Islet precursor cell (in vitro differentiated cells): ENCODE measurements at places on chromosomes 1 and 21.

DNA sequence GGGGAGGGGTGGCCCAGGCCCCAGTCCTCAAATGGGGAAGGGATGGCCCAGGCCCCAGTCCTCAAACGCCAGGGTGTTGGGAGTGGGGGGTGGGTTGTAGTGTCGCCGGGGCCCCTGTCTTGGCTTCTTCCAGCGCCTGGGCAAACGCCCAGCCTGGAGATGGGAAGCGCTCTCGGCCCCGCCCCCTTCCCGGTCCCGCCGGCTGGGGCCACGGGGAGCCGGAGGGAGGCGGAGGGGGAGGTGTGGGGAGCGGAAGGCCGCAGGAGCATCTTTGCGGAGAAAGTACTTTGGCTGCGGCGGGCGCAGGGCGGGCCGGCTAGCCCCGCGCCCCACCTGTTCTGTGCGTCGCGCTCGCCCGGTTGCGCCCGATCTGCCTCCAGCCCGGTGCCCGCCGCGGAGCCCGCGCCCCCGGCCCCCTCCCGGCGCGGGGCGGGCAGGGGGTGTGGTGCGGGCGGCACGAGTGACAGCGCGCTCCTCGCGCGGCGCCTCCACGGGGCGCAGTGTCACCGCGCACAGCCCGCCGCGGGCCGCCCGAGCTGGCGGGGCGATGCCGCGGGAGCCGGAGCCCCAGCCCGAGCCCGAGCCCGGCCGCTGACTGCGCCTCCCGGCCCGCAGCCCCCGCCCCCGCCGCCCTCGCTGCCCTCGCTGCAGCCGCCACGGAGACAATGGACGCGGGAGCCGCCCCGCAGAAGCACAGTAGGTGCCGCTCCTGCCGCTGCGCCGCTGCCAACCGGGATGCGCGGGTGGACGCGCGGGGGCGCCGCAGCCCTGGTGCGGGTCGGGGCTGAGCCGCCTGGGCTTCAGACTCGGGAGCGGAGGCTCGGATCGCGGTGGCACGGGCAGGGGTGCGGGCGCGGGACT lies 31.1 kb upstream of the PEX10 start:
- DNase-seq = no peak

GRCh38 chr1:101965341-101965740 lies 31.4 kb downstream of the OLFM3 start:
- no peak for DNase-seq

- DNase-seq = no peak
These were observed 2.0 kb upstream of the ANGEL2 start for GRCh38 chr1:213017447-213018273.

GRCh38 chr1:246773213-246773641 lies 49.0 kb downstream of the SCCPDH start:
- no peak for DNase-seq

GRCh38 chr1:174218983-174219382 lies 59.7 kb downstream of the RABGAP1L start:
- DNase-seq = no peak

DNA sequence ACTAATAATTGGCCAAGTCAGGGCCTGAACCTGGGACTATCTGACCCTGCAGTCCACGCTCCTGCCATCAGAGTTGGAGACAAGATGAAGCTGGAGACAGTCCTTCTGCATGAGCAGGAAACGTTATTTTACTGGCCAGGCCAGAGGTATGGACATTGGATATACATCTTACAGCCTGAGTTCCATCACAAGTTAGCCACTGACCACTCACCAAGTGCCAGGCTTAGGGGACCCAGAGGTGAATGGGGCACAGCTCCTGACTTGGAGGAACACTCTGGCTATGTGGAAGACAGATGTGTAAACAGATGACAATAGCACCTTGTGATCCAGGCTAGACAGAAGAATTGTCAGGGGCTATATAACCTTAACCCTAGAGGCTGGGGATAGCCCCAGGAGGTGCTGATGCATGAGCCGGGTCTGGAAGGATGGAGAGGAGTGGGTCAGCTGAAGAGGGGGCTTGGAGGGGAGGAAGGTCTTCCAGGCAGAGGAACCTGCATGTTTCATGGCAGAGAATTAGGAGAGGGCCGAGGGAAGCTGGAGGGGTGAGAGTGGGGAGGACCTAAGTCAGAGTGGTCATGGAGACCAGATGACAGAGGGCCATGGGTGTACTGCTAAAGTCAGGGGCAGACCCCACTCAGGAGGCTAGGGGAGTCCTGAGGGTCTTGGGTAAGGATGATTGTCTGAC lies 52.5 kb upstream of the DMRTB1 start:
- DNase-seq = peak; percentile 50

DNA sequence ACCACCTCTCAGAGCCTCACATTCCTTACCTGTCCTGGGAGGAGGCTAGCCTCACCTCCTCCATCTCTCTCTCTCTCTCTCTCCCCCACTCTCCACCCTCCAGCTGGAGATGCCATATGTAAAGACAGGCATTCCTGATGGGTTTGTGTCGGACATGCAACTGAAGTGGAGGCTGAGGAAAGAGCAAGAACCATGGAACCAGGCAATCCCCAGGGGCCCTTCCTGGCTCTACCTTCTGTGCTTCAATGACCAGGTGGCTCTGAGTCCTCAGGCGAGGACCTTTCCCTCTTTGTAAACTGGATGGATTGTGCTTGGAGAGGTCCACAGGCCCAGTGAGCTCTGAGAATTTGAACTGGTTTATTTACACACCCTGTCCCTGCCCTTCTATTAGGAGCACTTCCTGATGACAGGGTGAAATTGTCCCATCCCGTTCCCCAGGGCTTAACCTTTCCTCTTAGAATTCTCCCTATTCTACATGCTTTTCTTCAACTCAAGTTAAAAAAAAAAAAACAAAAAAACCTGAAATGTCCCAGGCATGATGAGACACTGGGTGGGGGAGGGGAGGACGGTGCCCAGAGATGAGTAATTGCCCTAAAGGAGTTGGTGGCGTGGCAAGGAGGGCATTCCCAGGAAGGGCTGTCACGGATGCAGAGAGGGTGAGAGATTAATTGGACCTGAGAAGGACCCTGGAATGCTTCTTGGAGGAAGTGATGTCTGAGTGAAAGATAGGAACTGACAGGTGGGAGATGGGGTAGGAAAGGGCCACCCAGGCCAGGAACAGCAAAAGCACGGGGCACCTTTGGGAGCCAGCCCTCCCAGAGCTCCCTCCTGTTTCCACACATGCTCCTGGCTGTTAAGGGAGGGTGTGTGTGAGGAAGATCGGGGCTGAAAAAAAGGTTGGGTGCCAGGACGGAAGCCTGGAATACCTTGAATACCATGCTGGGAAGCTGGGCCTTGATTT lies 50.2 kb upstream of the WASF2 start:
- DNase-seq = peak; percentile 79

DNA sequence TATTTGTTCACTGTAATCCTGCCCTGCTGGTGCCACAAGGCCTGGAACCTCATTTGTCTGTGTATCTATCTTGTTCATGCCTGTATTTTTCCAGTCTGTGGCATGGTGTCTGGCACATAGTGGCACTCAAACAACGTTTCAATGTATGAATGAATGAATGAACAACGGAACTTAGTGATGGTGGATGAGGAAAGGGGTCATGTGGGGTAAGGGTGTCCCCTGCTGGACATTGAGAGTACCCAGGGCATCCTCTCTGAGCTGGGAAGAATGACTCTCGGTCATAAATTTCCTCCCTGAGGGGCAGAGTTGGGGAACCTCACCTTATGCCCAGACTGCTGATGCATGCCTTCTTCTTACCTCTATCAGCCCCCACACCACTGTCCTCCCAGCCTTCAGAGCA lies 18.9 kb upstream of the ZNF683 start:
- DNase-seq = peak; percentile 70

- DNase-seq = no peak
These were observed 246.9 kb downstream of the MATN1 start for GRCh38 chr1:30476476-30476875.

DNA sequence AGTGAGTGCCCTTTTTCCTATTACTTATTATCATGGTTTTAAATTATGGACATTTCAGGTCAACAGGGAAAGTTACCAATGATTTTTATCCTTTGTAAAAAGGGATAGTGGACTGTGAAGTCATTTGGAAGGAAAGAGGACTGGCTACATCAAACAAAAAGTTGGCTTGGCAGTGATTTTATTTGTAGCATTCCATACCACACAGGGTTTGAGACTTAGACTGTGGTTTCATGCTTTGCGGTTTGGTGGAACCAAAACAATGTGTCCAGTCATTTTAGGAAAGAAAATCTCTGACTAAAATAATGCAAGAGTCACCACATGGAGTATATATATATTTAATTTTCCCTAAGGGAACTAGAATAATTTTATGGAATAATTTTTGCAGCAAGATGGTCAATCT lies 239.5 kb downstream of the HMCN1 start:
- DNase-seq = no peak

GRCh38 chr1:101290922-101291561 lies 54.2 kb downstream of the S1PR1 start:
- DNase-seq = peak; percentile 80

DNA sequence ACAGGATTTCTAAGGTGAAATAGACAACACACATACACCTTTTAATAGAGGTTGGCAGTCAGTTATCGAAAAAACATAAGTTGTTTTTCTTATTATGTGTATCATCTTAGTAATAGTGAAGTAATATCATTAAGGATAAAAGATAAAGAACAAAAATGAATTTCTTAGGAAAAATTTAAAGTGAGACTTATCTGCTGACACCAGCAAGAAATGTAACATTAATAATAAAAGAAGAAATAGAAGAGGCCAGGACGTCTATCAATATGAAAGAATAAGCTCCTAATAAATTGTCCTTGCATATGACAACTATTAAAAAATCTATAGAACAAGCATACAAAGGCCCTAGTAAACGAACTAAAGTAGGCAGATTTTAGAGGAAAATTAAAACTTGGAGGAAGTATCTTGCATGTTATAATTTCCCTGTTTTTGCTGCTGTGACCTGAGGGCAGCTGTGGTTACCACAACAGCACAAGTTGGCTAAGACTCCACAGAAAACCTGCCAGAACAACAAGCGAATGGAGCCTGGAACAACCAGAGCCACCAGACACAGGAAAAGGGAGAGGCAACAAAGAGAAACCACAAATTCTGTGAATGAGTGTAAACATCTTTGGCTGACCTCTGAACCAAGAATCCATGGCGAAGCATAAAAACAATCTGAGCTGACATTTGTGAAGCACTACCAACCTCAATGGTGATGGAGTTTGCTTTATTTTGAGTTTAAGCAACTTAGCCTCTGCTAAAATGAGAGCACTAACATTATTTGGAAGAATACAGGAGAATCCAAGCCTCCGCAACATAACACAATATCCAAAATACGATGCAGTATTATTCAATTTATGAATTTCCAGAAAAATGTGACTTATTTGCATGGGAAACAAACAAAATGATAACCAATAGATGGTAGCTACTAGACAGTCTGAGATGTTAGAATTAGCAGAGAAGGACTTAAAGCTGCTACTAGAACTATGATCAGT lies 207.5 kb downstream of the KCNT2 start:
- DNase-seq = peak; percentile 90

GRCh38 chr1:174577681-174578080 lies 129.9 kb downstream of the GPR52 start:
- DNase-seq = no peak

- peak; percentile 96 for DNase-seq
These were observed 40.8 kb upstream of the MPZL1 start for GRCh38 chr1:167681024-167681423.

GRCh38 chr1:222539951-222540597 lies 7.8 kb downstream of the HHIPL2 start:
- DNase-seq = no peak

- no peak for DNase-seq
These were observed 78.4 kb downstream of the AK5 start for GRCh38 chr1:77360256-77360655.

DNA sequence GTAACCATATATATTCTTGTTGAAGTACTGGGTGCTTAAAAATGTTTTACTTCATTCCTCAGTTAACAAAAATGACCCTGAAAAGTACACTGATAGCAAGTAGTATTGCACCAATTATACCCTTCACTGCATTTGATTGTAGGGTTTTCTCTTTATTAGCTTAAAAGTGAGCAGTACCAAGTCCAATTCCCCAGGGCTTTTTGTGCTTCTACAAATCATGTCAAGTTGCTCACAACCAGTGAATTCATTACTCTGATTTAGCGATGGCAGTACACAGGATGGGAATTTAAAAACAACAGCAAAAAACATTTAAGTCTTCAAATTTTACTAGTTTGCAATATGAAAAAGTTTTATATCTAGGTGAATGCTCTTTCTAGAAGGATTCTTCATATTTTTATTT lies 436.4 kb downstream of the PTBP2 start:
- no peak for DNase-seq

DNA sequence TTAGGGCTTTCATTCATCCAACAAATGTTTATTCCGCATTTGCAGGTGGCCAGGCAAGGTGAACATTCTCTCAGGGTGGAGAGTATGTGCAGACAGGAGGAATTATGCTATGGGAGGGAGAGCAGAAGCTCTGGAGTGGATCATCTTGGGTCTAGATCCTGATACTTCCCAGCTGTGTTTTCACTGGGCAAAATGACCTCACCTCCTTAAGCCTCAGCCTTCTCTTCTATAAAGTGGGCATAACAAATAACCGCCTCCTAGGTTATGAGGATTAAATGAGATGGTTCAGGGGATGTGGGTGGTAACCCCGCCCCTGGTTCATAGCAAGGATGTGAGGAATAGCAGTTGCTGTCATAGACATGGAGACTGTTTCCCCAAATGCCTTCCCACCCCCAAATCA lies 1.7 kb upstream of the TMEM51 start:
- no peak for DNase-seq

DNA sequence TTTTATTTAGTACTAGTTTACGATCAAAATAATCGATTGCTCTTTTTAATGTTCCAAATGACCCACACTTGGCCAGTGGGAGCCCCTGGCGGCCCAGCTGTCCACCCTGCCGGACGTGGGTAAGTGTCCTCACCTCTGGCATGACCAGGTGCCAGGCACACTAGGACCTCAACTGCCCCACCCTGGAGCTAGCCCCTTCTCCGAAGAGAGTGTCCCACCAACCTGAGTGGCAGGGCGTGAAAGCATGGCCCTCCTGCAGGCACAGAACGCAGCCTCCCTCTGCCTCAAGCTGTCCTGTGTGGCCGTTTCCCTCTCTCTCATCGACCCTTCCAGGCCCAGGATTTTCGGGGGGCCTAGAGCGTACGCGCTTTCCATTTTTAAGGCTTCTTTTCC lies 32.9 kb upstream of the AGPAT3 start:
- no peak for DNase-seq

DNA sequence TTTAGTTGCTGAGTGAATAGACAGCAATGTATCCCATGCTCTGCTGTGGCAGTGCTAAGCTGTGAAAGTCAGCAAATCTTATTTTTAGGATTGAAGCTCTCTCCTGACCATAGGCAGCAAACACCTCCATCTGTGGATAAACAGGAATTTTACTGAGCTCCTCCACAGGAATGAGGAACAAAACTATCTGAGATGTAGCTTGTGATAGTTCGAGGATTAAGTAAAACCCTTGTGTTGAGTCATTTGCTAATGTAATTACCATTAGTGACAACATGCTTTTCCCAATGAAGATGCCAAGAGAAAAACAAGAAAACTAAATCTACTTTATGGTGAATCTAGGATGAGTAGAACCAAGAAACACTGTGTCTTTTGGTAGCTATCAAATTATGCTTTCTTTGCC lies 122.7 kb downstream of the CLEC20A start:
- no peak for DNase-seq

- no peak for DNase-seq
These were observed 198.5 kb downstream of the ZNF648 start for GRCh38 chr1:181863006-181863405.

- DNase-seq = no peak
These were observed 410.8 kb downstream of the TTLL7 start for GRCh38 chr1:83588140-83588539.

GRCh38 chr1:170168265-170168664 lies 22.5 kb downstream of the NTMT2 start:
- no peak for DNase-seq
